ENCODE measurements at places on chromosomes 1 and 21. TPM values are rescaled to one million over a fixed set of nuclear protein-coding genes. Genes with fewer than 3 reads are reported as not detected.

DNA sequence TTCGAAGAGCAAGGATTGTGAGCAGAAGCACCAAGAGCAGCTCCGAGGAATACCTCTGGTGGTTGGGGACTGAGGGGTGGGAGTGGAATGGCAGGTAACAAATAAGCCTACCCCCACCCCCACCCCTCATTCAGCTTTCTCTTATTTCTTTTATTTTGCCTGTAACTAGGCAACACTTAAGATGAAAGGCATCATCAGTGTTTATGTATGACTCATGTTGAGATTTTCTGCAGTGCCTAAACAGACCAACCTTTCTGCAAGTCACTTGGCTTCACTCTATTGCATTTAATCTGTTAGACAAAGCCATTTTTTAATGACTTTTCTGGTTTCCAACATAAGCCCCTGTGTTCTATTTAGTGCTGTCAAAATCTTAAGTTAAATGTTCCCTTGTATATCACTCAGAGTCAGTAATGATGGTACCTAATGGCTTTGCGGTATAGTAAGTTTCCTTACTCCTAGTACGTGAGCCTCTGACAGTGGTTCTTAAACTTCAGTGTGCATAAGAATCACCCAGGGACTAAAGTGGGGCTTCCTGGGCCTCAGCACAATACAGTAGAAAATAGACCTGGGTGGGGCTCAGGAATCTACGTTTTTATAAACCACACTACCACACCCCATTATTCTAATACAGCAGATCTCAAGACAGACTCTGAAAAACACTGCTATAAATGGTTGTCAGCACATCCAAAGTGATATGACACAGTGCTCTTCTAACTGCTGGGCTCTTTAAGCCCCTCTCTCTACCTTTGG lies 19.9 kb downstream of the CASQ2 start:
- no peak for DNase-seq

GRCh38 chr1:214638997-214639396 lies 36.0 kb downstream of the CENPF start:
- no peak for DNase-seq

C1orf174 gene
- polyA plus RNA-seq = 15.8 TPM

CELA3B gene
- 0.18 TPM for polyA plus RNA-seq

GRCh38 chr21:41121785-41122415 lies 46.1 kb upstream of the BACE2 start:
- peak; percentile 85 for DNase-seq

PFDN2 gene
- polyA plus RNA-seq = 324 TPM

Data from lung (tissue), 17 donors.